ENCODE measurements at places on chromosomes 3 and 15.

DNA sequence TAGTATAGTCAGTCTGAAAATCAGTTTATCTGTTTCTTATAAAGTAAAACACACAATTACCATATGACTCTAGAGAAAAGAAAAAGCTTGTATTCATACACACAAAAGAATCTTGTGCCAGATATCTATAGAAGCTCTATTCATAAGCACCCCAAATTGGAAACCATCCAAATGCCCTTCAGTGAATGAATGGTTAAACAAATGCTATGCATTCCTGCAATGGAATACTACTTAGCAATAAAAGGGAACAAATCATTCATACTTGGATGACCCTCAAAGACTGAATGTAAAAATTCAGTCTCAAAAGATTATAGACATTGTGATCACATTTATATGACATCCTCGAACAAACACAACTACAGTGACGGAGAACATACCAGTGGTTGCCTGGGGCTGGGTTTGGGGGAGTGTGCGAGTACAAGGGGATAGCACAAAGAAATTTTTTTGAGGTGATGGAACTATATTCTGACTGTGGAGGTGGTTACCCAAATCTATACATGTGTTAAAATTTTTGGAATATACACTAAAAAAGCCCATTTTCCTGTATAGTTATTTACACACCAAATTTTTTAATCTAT is 680.6 kb downstream of the NTRK3 start:
- DNase-seq = no peak

- DNase-seq = no peak
Observed at GRCh38 chr3:168467115-168467714, 371.5 kb upstream of the GOLIM4 start.

- no peak for DNase-seq
Observed at GRCh38 chr3:17119201-17120072, 234.7 kb downstream of the PLCL2 start.

- no peak for DNase-seq
Observed at GRCh38 chr3:67739851-67740250, 85.4 kb upstream of the SUCLG2 start.

DNA sequence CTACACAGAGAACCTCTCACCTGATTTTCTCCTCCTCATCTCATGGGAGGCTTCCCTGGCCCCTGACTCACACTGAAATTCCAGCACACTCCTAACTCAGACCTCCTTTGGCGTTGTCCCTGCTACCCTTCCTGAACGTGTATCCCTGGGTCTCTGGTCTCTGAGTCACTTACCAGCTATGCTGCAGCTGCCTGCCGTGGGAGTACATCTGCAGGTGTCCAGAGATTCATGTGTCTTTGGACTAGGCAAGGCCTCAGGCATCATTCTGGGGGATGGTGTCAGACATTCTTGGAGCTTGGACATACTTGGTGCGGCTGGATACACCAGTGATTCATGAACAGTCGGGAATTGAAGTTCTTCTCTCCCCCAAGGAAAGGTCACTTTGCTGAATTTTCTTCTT is 148.8 kb upstream of the TRIM42 start:
- no peak for DNase-seq

DNA sequence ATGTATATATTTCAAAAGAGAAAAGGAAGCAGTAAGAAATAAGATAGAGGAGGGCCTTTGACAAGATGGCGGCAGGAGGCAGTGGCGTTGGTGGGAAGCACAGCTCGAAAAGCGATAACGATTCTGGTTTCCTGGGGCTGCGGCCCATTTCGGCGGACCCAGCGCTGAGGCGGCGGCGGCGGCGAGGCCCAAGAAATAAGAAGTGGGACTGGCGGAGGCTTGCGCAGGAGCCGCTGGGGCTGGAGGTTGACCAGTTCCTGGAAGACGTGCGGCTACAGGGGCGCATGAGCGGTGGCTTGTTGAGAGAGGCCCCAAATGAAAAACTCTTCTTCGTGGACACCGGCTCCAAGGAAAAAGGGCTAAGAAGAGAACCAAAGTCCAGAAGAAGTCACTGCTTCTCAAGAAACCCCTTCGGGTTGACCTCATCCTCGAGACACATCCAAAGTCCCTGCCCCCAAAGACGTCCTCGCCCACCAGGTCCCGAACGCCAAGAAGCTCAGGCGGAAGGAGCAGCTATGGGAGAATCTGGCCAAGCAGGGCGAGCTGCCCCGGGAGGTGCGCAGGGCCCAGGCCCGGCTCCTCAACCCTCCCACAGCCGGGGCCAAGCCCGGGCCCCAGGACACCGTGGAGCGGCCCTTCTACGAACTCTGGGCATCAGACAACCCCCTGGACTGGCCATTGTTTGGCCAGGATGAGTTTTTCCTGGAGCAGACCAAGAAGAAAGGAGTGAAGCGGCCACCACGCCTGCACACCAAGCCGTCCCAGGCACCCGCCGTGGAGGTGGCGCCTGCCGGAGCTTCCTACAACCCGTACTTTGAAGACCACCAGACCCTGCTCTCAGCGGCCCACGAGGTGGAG is 624.3 kb downstream of the MCTP2 start:
- no peak for DNase-seq

DNA sequence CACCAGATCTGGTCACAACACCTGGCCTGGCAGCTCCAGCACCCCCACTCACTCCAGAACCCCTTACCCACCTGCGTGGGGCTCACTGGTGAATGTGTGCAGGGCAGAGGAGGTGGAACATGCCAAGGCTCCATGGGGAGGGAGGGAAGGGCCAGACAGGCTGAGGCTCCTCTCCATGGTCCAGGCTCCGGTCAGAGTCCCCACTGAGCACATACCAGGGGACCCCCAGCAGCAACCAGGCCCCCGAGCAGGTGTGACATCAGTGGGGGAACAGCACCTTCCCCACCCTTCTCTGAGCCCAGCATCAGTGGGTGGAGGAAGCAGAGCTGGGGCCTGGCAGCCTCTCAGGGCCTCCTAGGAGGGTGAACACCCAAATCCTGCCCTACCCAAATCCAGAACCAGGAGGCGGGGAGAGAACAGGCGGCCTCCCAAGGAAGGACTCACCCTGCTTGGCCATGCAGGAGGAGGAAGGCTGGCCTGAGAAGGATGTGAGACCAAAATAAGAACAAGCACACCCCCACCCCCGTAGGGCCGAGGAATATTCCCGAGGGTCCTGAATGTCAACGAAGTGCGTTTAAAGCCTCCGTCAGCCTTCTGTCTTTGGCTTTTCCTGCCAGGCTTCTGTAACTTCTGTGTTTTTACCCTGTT is 1.1 kb upstream of the GP9 start:
- DNase-seq = no peak

DNA sequence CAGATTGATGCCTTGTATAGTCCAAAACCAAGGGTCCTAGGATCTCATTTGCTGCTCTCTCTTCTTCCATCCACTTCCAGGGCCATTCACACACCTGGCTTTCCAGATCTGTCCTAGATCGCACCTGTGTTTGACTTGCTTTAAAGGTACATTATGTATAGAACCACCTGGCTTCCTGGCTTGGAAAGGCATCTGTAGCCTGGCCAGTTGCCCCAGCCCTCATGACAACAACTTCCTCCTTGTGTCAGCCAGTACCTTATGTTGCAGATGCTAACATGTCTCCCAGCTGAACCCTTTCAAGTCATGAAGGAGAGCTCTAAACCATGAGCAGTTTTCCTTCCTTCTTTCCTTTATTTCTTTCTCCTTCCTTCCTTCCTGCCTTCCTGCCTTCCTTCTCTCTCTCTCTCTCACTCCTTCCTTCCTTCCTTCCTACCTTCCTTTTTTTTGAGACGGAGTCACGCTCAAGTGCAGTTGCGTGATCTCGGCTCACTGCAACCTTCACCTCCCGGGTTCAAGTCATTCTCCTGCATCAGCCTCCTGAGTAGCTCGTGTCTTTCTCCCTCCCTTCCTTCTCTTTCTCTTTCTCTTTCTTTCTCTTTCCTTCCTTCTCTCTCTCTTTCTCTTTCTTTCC is 2.5 kb upstream of the HTR3C start:
- DNase-seq = no peak

GRCh38 chr15:55535436-55535835 is 27.4 kb upstream of the DNAAF4 start:
- DNase-seq = no peak

DNA sequence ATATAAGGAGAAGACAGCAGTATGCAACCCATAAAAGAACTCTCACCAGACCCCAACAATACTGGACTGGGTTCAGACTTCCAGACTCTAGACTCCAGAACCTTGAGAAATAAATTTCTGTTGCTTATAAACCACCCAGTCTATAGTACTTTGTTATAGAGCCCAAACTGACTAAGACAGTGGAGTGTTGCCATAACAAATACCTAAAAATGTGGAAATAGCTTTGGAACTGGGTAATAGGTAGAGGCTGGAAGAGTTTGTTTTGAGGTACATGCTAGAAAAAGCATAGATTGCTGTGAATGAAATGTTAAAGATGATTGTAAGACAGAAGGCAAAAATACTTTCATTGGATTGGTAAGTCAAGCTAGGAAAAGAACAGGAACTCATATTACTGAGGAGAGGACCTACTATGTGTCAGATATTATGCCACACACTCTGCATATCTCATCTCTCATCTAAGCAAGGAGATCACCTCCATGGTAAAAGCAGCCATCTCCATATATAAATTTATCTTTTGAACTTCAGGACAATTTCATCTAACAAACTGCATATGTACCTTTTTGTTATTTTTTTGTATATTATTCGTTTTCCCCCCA is 67.4 kb upstream of the FNDC3B start:
- no peak for DNase-seq

DNA sequence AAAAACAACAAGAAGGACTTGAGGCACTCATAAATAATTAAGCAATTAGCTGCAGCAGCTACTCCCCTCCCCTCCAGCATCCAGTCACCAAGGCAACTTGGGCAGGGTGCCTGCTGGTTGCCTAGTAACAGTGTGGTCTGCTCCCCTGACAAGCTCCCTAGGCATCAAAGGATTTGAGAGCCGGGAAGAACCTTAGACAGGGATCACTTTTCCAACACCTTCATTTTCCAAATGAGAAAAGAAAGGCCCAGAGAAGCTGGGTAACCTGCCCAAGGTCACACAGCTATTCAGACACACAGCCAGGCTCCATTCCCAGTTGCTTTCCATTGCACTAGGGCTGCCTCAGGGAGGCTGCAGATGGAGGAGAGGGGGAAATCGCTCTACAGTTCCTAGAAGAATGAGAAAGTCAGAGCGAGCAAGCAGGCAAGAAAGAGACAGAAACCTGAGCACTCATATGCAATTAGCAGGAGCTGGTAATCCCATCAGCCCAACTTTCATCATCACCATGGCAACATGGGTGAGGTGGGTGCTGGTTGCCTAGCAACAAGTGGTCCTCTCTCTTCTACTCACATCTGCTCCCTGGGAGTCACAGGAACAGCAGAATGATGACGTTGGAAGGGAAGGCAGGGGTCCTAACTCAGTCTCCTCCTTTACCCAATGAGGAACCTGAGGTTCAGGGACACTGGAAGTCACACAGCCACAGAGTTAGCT is 3.6 kb upstream of the EIF4E3 start:
- DNase-seq = no peak

DNA sequence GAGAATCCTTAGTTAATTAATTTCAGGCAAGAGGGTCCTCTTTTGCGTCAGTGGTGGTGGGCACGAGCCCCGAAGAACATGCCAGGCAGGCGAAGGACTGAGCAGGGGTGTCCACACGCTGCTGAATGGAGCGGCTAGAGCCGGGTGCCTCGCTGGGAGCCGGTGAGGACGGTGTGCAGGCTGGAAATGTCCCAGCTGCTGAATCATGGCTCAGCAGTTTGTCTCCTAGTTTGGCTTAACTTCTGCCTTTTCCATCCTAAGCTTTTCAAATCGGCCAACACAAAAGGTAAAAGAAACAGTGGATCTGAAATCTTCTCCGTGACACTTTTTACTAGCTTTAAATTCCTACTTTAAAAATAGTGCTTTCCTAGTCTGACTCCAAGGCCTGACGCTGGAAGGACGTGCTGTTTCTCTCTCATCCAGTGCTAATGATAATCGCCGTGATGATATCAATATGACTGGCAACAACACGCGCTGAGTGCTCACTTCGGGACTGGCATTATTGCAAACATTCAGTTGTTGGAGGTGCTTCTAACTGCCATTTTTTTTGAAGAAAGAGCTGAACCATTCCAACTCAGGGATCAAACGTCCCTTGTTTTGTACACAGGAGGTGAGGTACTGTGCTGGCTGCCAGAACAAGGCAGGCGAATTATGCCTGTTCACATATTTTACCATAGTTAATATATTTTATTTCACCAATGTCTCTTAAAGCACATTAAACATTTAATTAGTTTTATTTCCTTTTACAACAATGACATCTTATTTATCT is 19.8 kb downstream of the PCSK6 start:
- DNase-seq = no peak

DNA sequence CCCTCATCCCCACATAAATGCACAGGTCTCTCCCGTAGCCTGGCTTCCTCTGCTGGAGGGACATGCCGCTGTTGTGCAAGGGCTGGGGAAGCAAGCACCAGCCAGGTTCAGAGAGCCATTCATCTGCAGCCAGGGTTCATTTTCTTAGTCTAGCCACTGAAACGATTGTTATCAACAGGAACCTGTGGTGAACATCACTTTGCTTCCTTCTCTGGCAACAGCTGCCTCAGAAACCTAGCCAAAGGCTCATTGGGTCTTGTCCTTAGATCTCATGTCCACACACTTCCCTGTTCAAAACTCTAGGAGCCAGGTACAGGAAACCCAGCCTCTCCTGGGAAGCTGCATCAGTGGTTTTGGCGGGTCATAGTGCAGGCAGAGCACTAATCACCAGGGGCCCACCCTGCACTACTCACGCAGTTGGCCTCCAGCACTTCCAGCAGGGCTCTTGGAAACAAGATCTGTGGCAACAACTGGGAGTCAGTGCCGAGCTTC is 47.0 kb downstream of the OXNAD1 start:
- no peak for DNase-seq

DNA sequence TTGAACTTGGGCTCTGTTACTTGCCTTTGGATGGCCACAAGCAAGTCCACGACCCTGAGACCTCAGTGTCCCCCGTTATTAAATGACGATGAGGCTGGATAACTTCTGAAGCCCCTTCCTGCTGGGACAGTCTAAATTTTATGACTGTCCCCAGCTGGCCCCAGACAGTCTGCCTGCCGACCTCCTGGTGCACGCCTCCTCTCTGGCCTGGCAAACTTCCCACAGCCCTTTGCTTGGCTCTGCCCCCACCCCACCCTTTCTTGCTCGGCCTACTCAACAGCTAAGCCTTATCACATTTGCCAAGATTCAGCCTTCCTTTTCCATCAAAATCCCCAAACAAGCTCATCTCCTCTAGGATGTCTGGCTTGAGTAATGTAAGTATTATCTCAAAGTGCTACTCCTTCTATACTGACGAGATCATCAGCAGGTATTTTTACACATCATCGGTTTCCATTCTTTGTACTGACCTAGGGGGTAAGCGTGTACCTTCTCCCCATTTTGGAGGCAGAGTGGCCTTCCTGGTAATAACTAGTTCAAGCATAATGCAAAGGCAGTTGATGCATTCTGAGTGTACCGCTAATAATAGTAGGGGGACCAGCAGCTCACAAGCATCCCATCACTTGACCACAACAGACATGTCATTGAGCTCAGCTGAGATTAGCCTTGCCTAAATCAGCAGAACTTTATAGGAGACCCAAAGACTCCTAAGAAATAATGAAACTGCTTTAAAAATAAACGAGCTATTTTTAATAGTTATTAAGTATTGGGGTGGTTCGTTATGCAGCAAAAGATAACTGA is 120.8 kb upstream of the HACD2 start:
- DNase-seq = no peak

Measured in kidney capillary endothelial cell (primary cell).